ENCODE measurements at places on chromosomes 4 and X.

DNA sequence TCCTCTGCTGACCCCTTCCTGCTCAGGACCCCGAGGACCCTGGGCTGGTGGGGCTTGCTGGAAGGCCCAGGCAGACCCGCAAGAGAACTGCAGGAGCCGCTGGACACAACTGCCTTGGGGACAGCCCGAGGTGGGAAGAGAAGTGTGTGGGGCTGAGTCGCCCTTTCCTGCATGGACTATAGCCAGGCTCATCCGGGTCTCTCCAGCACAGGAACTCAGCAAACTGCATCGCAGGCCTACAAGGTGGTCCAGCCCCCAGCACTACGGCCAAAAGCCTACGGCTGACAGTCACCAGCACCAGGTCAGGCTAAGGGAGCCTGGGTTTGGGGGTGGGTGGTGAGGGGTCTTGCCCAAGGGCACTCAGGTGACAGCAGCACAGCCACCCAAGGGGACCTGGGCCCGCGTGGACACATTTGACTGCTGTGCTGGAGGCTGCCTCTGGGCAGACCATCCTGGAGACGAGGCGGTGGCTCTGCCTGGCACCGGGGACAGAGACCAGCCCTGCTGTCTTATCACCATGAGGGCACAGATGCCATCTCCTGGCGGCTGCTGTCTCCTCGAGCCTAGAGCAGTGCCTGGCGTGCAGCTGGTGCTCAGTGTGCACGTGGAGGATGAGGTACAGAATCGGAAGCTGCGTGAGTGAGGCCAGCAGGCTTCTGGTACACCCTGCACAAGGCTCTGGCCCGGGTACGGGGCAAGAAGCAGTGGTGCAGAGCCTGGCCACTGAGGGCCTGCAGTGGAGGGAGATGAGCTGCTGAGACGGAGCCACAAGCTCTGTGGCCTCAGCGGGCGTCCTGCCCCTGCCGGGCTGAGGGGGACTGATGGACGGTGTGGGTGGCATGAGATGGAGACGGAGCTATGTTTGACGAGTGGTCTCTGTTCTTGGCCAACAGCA is 15.1 kb downstream of the LRPAP1 start:
- DNase-seq, result no peak

- peak; percentile 51 for DNase-seq
Measured at GRCh38 chr4:25843340-25844097, 19.3 kb downstream of the SEL1L3 start.

DNA sequence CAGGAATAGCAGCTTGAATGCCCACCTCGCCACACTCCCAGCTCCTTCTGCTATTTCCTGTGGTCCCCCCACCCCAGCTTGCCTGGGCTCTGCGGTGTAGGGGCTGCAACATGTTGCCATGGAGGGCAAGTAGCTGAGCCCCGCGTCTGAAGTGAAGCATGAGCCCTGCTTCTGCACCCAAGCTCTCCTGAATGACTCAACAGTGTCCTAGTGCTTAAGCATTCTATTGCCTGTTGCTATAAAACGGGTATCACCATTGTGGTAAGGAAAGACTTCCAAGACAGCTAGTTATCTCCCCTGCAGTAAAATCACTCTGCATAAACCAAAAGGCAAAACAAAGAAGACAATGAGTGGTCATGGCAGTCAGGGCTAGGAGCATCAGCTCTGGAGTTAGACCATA is 31.4 kb upstream of the SPATA4 start:
- DNase-seq, result no peak

GRCh38 chr4:125254106-125254505 is 60.6 kb upstream of the FAT4 start:
- no peak for DNase-seq

DNA sequence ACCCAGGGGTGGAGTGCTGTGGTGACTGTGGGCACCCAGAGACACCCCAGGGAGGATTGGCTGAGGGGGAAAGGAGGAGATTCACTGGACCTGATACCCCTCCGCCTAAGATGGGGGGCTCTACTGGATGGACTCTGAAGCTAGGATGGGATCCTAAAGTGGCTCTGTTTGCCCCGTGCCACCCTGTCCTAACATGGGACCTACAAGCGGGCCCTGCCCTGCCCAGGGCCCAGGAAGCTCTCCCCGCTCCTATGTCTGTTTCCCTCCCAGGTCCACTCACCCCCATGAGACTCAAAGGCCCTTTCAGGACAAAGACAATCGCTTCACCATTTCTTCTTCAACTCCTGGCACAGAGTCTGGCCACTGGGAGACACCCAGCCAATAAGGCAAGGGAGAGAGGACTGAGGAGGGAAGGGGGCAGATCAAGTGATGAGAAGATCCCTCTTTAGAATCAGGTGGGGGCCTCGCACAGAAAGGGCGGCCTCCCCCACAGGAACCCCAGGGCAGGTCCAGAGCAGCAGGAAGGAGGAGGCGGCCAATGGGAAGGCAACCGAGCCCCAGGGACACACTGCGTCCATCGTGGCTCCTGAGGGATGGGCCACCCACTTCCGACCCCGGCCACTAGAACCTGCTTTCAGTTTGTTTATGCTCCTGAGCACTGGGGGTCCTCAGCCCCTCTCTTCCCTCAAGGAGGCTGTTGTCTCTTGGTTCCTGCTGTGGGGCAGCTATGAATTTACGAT is 155.4 kb downstream of the AFAP1 start:
- no peak for DNase-seq

DNA sequence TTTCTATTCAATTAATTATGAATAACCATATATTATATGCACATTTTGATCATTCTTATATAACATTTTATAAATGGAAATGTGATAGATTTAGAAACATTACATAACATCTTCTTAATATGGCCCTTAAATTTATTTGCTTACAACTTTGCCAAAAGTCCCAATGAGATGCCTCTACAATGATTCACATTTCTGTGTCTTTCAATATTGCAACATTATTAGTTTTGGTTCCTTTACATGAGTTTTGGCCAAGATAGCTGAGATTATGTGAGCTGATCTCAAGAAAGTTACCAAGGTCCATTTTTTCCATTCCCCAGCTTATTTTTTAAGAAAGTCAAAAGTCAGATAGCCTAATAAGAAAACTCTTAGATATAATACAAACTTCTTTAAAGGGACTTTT is 361.2 kb downstream of the PCDH7 start:
- no peak for DNase-seq

- DNase-seq, result no peak
Measured at GRCh38 chr4:86122404-86122803, 237.4 kb downstream of the MAPK10 start.

- DNase-seq, result no peak
Measured at GRCh38 chrX:129714581-129714980, 24.2 kb upstream of the XPNPEP2 start.

DNA sequence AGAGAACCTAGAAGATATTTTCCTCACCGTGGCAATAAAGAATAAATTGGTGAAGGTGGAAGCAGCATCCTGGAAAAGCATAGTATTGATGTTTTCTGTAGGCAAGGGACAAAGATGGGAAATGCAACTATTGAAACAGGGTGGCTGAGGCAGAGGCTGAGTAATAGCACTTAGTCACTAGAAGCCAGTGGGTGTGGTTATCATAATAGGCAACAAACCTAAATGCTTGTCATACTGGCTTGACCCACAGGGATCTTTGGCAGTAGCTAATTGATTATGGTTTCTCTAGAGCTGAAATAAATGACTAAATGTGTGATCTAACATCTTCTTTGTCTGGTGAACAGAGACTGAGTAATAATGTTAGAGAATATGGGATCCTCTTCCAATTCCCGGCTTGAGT is 353.6 kb upstream of the RPS6KA3 start:
- no peak for DNase-seq

DNA sequence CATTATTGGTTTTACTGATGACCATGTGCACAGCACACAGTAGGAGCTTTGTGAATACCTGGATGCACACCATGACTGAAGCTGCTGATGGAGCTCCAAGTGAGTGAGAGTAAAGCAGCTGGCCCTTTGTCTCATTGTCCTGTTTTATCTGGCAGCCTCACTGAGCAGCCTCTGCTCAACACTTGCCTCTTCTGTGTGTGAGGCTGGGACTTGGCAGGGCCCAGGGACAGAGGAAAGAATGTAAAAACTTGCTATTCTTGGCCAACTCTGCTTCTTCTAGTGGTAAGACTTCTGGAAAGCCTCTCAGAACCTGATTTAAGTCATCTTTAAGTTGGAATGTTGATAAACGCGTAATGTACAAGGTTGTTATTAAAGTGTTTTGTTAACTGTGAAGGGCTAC is 61.4 kb downstream of the BEX1 start:
- no peak for DNase-seq

- DNase-seq, result no peak
Measured at GRCh38 chr4:140020457-140021361, 133.3 kb downstream of the MAML3 start.

DNA sequence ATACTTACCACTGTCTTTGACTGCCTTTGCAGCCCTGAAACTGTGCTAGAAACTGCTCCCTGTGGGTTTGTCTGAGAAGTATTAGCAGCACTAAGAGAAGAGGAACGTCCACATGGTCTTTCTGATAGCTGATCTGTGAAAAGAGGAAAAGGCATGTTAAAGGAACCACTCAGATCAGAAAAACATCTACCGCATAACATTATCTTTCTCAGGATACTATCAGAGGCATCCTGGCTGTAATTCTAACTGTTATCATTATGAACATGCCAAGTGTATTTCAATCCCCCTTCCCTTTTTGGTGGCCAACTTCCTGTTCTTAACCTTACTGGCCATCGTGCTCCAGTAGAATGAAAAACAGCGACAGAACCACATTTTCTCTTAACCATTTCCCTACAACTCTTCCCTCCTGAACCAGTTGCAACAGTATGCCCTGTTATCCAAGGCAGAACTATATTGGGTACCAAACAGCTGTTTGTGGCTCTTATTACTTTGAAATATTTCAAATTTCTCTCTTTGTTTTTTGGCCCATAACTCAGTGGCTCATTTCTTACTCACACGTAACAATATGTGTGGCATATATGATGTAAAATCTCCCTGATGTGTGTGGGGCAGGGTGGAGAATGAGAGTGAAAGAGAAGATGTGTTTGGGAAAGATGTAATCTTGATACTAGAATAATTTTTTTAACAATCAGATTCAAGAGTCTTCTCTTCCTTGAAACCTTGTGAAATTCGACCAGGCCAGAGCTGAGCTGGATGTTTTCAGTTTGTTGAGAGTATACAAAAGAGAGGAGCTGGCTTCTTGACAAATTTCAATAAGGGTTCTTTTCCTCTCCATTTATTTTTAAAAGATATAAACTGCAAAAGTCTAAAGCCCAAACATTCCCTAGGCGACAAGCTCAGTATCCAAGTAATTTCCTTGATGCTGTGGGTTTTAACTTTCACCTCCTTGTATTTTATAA is 35.2 kb downstream of the ARHGEF6 start:
- no peak for DNase-seq

DNA sequence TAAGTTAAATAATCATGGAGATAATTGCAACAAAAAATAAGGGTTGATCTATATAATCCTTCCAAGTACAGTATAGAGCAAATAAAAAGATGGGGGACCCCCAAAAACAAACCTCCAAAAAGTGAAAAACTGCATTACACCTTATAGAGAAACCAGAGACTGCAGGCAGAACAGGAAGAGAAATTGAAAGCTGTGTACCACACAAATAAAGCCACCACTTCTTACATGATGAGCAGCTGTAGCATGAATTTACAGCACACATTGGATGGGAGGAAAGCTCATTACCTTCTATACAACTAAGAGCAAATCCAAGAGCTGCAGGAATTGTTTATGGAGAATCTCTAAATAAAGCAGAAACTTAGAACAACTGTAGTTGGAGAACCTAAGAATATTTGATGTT is 152.4 kb upstream of the PDE5A start:
- DNase-seq, result no peak

DNA sequence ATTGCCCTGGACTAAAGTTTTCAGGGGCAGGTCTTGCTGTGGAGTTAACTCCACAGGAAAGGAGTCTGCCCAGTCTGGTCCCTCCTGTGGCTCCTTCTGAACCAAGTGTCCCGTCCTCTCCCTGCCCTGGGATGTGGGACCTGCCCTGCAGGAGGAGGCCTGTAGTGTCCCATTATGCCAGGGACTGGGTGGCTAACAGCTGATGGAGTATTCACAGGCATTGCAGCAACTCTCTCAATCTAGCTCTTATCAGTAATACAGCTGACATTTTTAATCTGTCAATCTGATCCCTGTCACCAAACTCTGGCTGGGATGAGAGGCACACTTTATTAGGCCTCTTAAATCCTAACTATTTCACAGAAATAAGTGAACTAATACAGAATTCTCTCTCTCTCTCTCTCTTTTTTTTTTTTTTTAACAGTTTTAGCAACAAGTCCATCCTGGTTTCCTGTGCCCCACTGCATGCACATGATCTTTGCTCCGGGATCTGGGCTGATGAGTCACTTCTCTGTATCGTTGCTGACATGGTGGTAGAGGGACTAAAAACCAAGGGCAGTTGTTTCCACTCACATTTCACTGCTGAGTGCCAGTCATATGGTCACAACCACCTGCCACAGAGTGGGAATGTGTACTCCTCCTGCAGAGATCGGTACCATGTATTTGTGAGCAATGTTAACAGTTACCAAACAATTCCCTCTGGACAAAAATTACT is 39.1 kb downstream of the HAND2 start:
- no peak for DNase-seq
